NCI-H1417 (cell line): ENCODE measurements at places on chromosomes 12 and 14.
A peak's percentile ranks its signal among the peaks of the same experiment; 100 is the strongest.

DNA sequence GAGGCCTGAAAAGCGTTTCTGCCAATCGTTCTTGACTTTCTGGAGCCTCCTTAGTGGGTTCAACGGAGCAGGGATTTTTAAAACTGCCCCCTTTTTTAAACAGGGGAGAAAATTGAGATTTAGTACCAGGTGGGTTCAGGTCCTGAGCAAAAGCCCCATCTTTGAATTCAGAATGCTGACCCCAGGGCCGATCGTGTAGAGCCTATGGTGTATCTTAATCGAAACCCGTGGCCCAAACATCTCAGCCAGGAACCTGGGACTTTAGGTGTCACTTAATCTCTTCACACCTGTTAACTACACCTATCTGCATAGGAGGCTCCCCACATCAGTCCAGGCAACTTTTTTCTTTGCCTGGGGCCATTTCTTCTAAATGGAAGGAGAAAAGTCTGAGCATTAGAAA lies 6.4 kb upstream of the TBX5 start:
- no peak for DNase-seq

DNA sequence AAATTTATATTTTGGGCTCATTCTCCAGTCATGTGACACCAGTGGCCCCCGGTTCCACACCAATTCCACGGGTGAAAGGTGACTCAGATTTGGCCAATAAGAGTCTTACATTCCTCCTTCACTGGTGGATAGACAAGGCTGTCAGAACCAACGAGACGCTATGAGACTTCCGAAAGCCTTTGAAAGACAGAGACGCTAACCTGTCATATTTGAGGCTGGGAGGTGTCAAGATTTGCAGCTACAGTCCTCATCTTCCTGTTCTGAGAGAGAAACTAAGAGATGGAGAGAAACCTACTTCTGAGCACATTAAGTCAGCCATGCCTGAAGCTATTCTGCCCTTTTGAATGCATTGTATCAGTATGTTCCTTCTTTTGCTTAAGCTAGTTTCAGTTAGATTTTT lies 171.2 kb downstream of the FLRT2 start:
- no peak for DNase-seq

DNA sequence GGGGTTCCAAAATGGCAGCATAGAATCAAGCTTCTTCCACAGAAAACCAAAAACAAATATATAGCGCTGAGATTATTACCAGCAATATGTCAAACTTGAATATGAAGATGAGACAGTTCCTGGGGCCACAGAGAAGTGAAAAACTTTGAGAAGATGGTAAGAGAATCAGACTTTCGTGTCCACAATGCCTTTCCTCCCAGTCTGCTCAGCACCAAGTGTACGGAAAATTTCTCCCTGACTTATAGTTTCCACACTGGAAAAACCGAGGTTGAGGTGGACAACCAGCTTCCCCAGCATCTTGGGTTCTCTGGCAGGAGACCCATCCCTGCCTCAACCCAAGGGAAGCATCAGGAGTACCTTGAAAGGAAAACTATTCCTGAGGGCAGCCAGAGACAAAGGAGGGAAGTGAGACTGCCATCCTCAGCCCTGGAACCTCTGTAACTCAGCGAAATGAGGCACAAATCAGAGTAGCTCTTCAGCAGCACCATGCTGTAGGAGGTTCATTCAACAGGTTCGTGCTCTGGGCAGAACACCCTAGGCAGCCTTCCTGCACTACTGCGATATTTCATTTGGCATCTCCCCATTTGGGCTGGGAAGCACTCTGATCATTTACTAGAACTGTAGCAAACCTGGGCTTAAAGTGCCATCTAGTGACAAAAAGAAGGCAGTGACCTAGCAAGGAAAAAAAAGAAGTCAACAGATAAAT lies 52.4 kb upstream of the CAPRIN2 start:
- DNase-seq: peak; percentile 47

- no peak for DNase-seq
Measured at GRCh38 chr12:101761350-101761749, 22.1 kb upstream of the SYCP3 start.

DNA sequence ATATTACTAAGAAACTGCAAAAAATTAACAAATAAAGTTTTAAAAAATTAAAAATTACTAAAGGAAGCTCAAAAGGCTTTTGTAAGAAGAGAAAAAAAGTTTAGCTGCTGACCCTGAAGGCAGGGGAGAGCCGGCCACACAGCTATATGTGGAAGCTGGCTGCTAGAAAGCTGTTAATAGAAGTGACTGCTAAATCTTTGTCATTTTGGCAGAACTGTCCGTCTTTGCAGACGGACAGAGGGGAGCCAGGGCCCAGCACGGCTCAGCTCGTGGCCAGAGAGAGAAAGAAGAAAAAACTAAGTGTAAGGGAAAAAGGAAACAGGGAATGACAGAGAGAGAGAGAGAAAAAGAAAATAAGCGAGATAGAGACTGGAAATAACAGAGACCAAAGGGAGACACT lies 27.9 kb downstream of the PRMT8 start:
- no peak for DNase-seq

DNA sequence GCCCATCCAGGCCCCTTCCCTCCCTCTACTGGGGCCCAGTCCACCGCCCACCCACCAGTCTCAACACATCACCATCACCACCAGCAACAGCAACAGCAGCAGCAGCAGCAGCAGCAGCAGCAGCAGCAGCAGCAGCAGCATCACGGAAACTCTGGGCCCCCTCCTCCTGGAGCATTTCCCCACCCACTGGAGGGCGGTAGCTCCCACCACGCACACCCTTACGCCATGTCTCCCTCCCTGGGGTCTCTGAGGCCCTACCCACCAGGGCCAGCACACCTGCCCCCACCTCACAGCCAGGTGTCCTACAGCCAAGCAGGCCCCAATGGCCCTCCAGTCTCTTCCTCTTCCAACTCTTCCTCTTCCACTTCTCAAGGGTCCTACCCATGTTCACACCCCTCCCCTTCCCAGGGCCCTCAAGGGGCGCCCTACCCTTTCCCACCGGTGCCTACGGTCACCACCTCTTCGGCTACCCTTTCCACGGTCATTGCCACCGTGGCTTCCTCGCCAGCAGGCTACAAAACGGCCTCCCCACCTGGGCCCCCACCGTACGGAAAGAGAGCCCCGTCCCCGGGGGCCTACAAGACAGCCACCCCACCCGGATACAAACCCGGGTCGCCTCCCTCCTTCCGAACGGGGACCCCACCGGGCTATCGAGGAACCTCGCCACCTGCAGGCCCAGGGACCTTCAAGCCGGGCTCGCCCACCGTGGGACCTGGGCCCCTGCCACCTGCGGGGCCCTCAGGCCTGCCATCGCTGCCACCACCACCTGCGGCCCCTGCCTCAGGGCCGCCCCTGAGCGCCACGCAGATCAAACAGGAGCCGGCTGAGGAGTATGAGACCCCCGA lies 6.8 kb upstream of the RNU7-1 start:
- no peak for DNase-seq

- peak; percentile 58 for DNase-seq
Measured at GRCh38 chr12:121443193-121443870, 43.4 kb downstream of the RNF34 start.
